ENCODE measurements at places on chromosomes 11 and 22. TPM values are rescaled to one million over a fixed set of nuclear protein-coding genes. Genes with fewer than 3 reads are reported as not detected.

DNA sequence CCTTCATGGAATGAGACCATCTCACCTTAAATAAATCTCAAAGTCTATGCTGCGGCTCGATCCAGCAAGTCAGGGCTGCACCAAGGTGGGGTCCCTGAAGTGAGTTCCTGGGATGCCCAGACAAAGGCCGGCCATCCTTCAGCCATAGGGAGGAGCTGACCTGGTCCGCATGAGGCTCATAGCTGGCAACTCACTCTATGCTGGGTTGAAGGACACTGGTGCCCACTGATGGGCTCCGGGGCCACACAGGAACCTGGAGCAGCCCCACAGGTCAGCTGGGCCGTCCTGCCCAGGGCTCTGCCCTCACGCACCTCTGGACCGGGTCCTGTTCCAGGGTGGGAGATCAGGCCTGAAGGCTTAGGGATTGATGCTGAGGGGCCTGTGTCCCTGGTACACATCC, 1339.3 kb downstream of the TBC1D22A start:
- no peaks in the 10 kb centered on the region for H3K4me1 ChIP-seq
- H3K27ac ChIP-seq: no peak overlapping the region

DNA sequence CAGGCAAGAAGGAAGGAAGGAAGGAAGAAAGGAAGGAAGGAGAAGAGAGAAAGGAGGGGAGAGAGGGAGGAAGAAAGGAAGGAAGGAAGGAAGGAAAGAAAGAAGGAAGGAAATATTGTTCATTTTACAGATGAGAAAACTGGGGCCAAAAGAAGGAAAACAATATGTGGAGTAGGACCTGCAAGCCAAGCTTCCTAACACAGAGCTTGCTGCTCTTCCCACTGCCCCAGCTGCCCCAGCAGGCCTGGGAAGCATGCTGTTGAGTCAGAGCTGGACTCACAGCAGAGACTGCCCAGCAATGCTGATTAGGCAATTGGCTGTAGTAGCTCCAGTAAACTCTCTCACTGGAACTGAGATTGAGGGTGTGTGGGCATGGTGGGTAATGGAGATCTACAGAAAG, 42.6 kb upstream of the SMCO4 start:
- DNase-seq: peak; percentile 73
- no peaks in the 10 kb centered on the region for H3K36me3 ChIP-seq
- H3K27ac ChIP-seq: no peak overlapping the region
- H3K4me3 ChIP-seq: no peak overlapping the region
- no peaks in the 10 kb centered on the region for H3K27me3 ChIP-seq

GRCh38 chr11:127288926-127289325, 288.4 kb upstream of the KIRREL3 start:
- no peak overlapping the region for H3K27ac ChIP-seq
- no peaks in the 10 kb centered on the region for H3K4me1 ChIP-seq
- H3K27me3 ChIP-seq: no peaks in the 10 kb centered on the region
- no peaks in the 10 kb centered on the region for H3K36me3 ChIP-seq

DNA sequence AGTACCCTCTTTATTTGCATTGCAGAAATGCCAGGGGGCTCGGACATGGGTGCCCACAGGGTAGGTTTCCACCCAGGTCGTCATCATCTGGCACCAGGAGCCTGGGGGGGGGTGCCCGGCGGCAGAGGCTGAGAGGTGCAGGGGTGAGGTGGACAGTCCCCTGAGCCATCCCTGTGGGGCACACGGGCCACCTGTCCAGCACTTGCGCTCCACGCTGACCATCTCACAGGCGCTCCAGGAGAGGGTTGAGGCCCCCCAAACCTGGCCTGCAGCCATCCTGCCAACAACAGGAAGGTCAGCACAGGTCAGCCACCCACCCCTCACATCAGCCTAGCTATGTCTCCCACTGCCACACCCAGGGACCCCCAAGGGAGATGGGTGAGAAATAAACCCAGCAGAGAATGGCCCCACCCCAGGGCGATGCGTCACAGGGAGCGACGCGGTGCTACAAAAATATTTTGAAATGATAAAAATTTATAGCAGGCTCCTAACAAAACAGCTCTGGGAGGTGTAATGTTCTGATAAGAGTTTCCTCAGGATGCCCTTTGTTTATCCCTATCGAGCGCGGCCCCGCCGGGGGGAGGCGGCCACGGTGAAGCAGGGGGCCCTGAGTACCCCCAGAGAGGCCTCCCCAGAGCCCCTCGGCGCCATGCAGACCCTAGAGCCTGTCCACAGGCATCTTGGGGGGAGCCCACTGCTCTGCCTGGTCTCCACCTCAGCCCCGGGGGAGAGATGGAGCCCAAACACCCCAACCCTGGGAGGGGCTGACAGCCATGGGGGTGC, 21.0 kb upstream of the GNB1L start:
- no peak overlapping the region for H3K4me3 ChIP-seq
- H3K4me1 ChIP-seq: no peaks in the 10 kb centered on the region
- H3K27ac ChIP-seq: no peak overlapping the region
- H3K27me3 ChIP-seq: no peaks in the 10 kb centered on the region
- no peaks in the 10 kb centered on the region for H3K36me3 ChIP-seq

GRCh38 chr11:65640483-65641296, 2.8 kb downstream of the SIPA1 start:
- H3K4me3 ChIP-seq: peak overlapping the region; percentile 38
- peak overlapping the region; percentile 24 for H3K27ac ChIP-seq
- H3K4me1 ChIP-seq: peaks cover 26% of the 10 kb centered on the region
- no peaks in the 10 kb centered on the region for H3K36me3 ChIP-seq

DNA sequence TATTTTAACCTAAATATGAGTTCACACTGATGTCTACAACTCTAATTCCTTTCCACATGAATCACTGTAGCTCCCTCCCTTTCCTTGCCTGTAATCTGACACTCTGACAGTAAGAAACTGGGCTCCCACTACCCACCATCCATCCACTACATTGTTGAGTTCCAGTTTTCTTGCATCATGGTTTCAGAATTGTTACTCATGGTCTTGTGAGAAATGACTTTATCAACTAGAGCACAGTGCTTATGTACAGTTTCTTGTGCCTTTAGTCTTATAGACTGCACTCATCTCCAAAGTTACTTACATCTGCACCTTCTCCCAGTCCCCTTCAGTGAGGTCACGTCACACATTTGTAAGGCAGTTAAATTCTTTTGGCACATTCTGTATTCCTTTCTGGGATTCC, 78.6 kb downstream of the RTL6 start:
- no peaks in the 10 kb centered on the region for H3K4me1 ChIP-seq
- no peak overlapping the region for H3K27ac ChIP-seq

- peak overlapping the region; percentile 3 for H3K27ac ChIP-seq
- DNase-seq: peak; percentile 49
- no peaks in the 10 kb centered on the region for H3K36me3 ChIP-seq
- peaks cover 44% of the 10 kb centered on the region for H3K4me1 ChIP-seq
These were observed 161.8 kb upstream of the GRK3 start for GRCh38 chr22:25402501-25403283.

- no peaks in the 10 kb centered on the region for H3K36me3 ChIP-seq
- H3K27me3 ChIP-seq: no peaks in the 10 kb centered on the region
- peak overlapping the region; percentile 100 for H3K27ac ChIP-seq
- H3K4me3 ChIP-seq: peak overlapping the region; percentile 64
- DNase-seq: peak; percentile 72
These were observed 486 bp downstream of the STIM1 start for GRCh38 chr11:3855808-3856491.

GRCh38 chr11:78350091-78350645, 67.5 kb downstream of the GAB2 start:
- peak overlapping the region; percentile 54 for H3K27ac ChIP-seq
- no peaks in the 10 kb centered on the region for H3K27me3 ChIP-seq
- peaks cover 71% of the 10 kb centered on the region for H3K4me1 ChIP-seq
- H3K36me3 ChIP-seq: no peaks in the 10 kb centered on the region

- H3K36me3 ChIP-seq: no peaks in the 10 kb centered on the region
- no peak within 1 kb of the TSS for H3K27ac ChIP-seq
- peak within 1 kb of the TSS; percentile 65 for H3K4me3 ChIP-seq
- peaks cover 26% of the 10 kb centered on the region for H3K27me3 ChIP-seq
- no peak for DNase-seq
These were observed at the start of gene KCNJ4 for GRCh38 chr22:38455076-38455529. TSS of gene KCNJ4 (minus strand) at chr22:38455199. CDS start at chr22:38428132, 27,067 bp downstream.

DNA sequence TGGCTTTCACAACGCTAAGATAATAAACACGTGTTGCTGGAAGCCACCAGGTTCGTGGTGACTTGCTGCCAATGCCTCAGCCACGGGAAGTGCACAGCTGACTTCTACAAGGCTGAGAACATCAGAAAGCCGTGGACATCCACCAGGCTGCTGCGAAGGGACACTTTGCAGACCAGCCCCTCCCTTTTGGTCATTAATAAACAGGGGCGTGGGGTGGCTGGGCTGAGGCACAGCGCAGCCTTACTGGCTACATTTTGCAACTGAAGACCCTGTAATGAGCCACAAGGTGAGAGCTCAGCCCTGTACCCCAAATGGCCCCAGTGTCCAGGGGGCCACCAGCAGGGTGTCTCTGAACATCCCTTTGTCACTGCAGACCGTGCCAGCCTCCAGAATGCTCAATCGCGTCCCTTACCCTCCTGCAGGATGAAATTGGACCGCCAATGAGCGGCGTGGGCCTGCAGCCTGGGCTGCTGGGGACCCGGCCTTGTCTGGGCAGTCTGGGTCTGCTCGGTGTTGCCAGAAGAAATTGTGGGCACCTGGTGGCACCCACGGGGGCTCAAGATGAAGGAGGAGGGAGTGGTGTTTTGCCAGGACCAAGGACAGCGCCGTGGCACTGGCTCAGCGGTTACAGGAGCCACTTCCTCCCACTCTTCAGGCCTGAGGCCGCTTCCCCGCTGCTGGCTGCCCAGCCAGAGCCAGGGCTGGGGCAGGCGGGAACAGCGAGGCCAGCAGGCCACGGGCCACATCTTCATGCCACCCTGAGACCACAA, 181.9 kb downstream of the CTTN start:
- H3K4me1 ChIP-seq: no peaks in the 10 kb centered on the region
- H3K4me3 ChIP-seq: no peak overlapping the region
- H3K27ac ChIP-seq: no peak overlapping the region
- no peaks in the 10 kb centered on the region for H3K27me3 ChIP-seq
- no peak for DNase-seq

- H3K4me3 ChIP-seq: no peak overlapping the region
- H3K27me3 ChIP-seq: no peaks in the 10 kb centered on the region
- H3K27ac ChIP-seq: no peak overlapping the region
- H3K4me1 ChIP-seq: no peaks in the 10 kb centered on the region
These were observed 114.4 kb downstream of the PLEKHA7 start for GRCh38 chr11:16899708-16900303.

DNA sequence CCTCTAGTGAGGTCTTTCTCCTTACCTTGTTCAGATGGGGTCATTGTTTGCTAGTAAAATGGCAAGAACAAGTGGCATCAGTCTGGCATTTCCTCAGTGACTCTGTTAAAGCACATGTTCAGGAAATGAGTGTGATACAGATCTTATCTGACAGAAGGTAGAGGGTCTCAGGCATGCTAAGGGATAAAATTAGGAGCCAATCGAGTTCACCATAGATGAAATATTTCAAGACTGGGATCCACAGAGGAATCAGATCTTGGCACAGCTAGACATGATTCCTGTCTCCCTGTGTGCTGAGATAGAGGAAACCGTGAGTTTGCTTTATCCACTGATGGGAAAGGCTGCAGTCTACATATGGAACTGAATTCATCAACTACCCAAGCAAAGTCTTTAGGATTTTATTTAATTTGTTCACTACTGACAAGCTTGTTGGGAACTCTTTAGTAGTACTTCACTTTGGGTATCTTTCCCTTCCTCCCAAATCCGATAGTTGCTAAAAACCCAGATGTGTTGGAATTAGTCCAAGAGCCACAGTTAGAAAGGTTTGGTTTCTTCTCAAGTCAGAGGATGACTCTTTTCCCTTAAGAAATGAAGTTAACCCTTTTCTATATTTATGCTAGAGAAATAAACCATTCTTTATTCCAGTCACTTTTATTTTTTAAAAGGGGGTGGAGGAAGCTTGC, 18.4 kb downstream of the FAM118B start:
- no peaks in the 10 kb centered on the region for H3K27me3 ChIP-seq
- H3K27ac ChIP-seq: no peak overlapping the region
- no peak for DNase-seq
- no peaks in the 10 kb centered on the region for H3K36me3 ChIP-seq

MRE11 gene
- 11.0 TPM for total RNA-seq

MS4A15 gene
- not detected for total RNA-seq

TBX10 gene
- total RNA-seq: not detected

CSF2RB gene
- 7.1 TPM for total RNA-seq

FOLR2 gene
- total RNA-seq: 166 TPM

RTCB gene
- 61.8 TPM for total RNA-seq

ARL14EP gene
- 20.0 TPM for total RNA-seq

TEX12 gene
- not detected for total RNA-seq
